Central memory CD8-positive, alpha-beta T cell (primary cell): ENCODE measurements at places on chromosomes 2 and 18.

GRCh38 chr18:56330366-56331110 lies 307.9 kb downstream of the TXNL1 start:
- DNase-seq = no peak

GRCh38 chr2:23283653-23284052 lies 101.3 kb upstream of the KLHL29 start:
- DNase-seq = no peak

DNA sequence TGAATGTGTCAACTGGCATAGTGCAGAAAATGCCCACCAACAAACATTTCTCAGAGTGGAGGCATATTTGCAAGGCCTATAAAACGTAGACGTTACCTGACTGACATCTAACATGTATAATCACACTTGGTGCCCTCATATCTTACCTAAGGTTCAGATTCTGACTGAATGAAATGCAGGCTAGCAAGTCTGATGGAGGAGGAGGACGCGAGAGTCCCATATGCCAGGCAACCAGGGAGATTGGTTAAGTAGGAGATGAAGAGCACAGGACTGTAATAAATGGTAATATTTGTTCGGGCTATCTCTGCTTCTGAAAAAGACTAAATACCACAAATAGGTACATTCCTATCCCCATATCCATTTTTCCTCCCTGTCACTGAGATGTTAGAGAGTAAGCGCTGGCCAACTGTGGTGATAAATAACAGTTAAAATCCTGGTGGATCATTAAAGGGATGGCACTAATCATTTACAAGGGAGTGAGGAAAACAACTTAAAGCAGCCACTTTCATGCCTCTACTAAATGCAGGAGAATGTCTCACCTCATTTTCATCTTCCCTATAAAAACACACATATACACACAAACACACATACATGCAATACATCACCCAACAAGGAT lies 217.2 kb downstream of the TMEM163 start:
- no peak for DNase-seq

- DNase-seq = no peak
Observed at GRCh38 chr2:8115966-8116365, 565.9 kb upstream of the ID2 start.

GRCh38 chr18:13756261-13756660 lies 29.8 kb downstream of the RNMT start:
- DNase-seq = no peak

- DNase-seq = no peak
Observed at GRCh38 chr2:41904459-41904858, 143.4 kb upstream of the PKDCC start.

DNA sequence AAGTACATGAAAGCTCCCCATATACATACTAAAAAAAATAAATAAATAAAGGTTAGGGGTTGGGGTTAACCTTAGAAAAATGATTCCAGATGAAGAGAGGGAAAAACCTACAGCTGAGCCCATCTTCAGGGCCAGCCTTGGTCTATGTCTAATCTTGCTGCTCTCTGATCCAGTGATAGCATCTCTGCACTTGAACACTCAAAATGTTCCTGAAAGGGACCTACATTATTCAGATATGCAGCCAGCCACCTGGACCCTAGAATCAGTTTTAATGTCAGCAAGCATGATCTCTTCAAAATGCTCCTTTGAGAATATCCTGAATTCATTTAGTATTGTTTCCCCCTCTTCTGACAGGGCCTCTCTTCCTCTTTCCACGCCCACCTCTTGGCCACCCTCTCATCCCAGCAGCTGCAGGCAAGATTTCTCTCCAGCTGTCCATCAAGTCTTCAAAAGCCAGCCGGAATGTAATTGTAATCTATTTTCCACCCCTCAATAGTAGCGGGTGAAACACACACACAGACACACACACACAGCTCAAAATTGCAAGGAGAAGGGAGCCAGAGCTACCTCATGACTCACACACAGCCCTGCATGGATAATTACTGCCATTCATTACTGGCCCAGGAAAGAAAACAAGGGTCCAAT lies 135.5 kb downstream of the MYO3B start:
- DNase-seq = no peak

DNA sequence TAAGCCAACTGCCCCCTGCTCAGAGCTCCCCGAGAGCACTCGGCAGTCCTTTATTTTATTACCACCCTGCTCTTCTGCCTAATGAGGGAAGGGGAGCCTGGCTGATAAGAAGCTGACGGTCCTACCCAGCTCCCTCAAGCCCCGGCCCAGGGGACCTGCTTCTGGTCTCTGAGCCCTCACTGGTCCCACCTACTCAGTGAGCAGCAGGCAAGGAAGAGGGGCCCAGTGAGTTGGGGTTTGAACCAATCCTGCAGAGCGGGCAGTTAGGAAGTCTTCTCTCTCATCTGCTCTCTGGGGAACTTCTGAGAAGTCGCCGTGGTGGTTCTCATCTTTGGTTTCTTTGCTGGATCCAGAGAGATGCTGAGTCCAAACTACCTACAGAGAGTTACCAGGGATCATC lies 218.9 kb downstream of the NDUFA10 start:
- DNase-seq = no peak

GRCh38 chr2:138494265-138494966 lies 7.2 kb upstream of the SPOPL start:
- DNase-seq = no peak

GRCh38 chr2:38533180-38533579 lies 69.5 kb downstream of the HNRNPLL start:
- DNase-seq = no peak

DNA sequence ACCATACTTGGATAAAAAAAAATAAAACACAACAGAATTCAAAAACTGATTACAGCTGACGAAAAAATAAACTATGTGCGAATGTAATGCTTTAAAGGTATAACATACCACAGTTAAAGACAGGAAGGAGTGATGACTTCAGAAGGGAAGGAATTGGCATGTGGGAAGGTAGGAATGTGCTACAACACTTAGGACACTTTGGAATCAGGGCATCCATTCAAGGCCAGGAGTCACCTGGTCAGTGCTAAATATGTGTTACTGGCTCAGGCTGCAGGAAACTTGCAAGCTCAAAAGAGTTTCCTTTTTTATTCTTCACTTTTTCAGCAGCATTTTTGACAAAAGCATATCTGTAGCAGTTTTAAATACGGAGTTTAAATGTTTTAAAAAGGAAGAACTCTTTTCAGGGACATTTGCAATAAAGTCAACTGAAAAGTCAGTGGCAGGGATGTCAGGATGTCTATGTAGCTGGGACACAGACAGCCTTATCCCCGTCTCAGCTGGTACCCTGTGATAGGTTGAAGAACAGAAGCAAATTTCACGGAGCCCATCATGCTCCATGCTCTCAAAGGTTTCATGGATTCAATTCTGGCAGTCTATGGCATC lies 138.0 kb upstream of the KLHL14 start:
- DNase-seq = no peak

DNA sequence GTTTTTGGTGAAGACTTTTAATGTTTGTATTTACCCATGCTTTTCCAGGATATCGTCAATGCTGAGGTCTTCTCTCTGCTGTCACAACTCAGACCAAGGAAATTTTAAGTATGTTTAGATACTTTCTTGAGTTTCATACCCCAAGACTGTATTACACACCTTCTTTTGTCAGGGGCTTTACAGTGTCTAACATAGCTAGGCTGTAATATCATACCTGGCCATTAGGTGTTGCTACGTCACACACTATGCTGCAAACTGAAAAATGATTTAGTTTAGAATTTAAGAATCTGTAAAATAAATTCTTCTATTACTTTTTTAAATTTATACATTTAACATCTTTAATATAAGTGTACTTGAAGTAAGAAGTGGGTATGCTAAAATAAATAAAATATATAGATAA lies 358.4 kb upstream of the NRP2 start:
- DNase-seq = no peak
